ENCODE measurements at places on chromosomes 7 and 10. TPM values are rescaled to one million over a fixed set of nuclear protein-coding genes. Genes with fewer than 3 reads are reported as not detected.
A peak's percentile ranks its signal among the peaks of the same experiment; 100 is the strongest.

DNA sequence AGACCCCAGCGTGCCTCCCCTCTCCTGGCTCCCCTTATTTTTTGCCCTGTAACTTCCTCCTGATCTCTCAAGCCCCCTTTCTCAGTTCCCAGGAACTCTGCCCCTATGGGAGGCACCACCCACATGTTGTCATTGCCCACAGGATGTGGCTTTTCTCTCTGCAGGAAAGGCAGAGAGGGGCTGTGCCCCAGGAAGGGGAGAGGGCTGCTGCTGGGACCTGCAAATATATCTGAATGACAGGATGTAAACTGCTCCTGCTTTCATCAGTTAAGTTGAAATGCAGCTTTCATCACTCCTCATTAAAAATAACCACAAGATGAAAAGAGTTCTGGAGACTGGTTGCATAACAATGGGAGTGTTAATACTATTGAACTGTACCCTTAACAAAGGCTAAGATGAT is 103.3 kb downstream of the CLEC2L start:
- peaks cover 77% of the 10 kb centered on the region for H3K36me3 ChIP-seq
- H3K27me3 ChIP-seq, result no peaks in the 10 kb centered on the region
- H3K4me1 ChIP-seq, result no peaks in the 10 kb centered on the region
- H3K27ac ChIP-seq, result no peak overlapping the region
- no peak overlapping the region for H3K4me3 ChIP-seq

DNA sequence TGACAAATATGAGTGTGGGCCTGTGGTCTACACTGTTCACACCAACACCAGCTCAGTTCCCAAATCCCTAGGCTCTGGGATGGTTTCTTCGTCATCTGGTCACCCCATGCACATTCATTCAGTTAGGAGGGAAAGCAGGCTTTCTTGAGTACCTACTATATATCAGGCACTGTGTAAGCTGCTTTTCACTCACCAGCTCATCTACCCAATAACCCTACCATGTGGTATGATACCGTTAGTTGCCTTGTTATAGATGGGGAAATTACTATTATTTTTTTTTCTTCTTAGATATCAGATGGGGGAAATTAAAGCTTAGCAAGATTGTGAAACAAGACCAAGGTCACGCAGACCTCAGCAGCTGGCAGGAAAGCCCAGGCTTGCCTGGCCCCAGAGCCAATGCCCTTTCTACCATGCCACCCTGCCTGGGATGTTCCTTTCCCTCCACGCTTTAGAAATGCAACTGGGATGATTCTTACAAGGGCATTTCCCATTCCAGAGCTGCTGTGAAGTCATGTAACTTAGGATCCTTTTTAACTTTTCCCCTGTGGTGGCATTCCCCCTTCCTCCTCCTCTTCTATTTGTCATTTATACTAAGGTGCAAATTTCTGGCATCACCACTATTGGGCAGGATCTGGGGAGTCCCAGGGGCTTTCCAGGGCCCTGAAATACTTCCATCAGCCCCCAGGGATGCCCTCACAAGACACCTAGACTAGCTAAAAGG is 93.1 kb upstream of the EFCAB10 start:
- no peak overlapping the region for H3K27ac ChIP-seq
- H3K4me1 ChIP-seq, result peaks cover 38% of the 10 kb centered on the region
- no peaks in the 10 kb centered on the region for H3K36me3 ChIP-seq

- H3K27ac ChIP-seq, result no peak overlapping the region
- no peak for DNase-seq
- no peaks in the 10 kb centered on the region for H3K4me1 ChIP-seq
- H3K36me3 ChIP-seq, result no peaks in the 10 kb centered on the region
- H3K27me3 ChIP-seq, result no peaks in the 10 kb centered on the region
These were observed 6.2 kb upstream of the FOXK1 start for GRCh38 chr7:4675771-4676367.

- H3K4me3 ChIP-seq, result no peak overlapping the region
- DNase-seq, result no peak
- no peaks in the 10 kb centered on the region for H3K36me3 ChIP-seq
- no peak overlapping the region for H3K27ac ChIP-seq
- H3K27me3 ChIP-seq, result no peaks in the 10 kb centered on the region
These were observed 101.7 kb upstream of the SFMBT2 start for GRCh38 chr10:7512487-7512886.

DNA sequence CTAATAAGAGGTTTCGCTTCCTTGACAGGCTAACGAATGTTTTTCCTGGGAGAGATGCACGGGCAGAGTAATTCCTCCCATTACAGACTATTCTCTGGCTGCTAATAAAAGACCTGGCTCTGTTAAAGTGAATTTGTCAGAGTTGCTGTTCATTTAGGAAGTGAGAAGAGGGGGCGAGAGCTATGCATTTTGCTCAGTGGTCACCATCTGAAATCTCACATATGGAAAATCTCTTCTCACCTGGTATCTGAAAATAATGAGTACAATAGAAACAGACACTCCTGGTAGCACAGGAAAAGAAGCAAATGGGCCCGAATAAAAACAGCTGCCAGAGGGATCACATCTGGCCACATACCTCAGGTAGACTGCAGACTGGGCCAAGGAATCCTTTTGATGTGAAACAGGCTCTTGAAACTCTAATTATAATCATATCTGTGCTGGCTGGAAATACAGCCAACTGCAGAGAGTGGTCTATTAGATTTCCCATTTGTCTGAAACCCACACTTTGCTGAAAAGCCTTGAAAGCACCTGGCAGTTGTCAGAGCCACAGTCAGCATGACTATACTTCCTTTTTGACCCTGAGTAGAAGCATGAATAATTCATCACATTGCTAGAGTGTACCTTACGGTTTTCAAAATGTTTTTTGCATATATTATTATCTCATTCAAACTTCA is 33.6 kb downstream of the AOAH start:
- H3K4me1 ChIP-seq, result no peaks in the 10 kb centered on the region
- no peak for DNase-seq
- H3K27ac ChIP-seq, result no peak overlapping the region
- no peaks in the 10 kb centered on the region for H3K36me3 ChIP-seq
- H3K4me3 ChIP-seq, result no peak overlapping the region
- no peaks in the 10 kb centered on the region for H3K27me3 ChIP-seq

The RNLS gene
- 18.3 TPM for total RNA-seq

- peaks cover 100% of the 10 kb centered on the region for H3K36me3 ChIP-seq
- H3K27ac ChIP-seq, result no peak overlapping the region
- no peaks in the 10 kb centered on the region for H3K4me1 ChIP-seq
These were observed 31.5 kb downstream of the TMEM248 start for GRCh38 chr7:66952343-66953043.

GRCh38 chr10:51001587-51001986 is 72.7 kb upstream of the PRKG1 start:
- H3K4me3 ChIP-seq, result no peak overlapping the region
- H3K4me1 ChIP-seq, result peaks cover 8% of the 10 kb centered on the region
- no peaks in the 10 kb centered on the region for H3K27me3 ChIP-seq
- DNase-seq, result no peak
- no peaks in the 10 kb centered on the region for H3K36me3 ChIP-seq
- H3K27ac ChIP-seq, result no peak overlapping the region

- no peak overlapping the region for H3K27ac ChIP-seq
- H3K4me1 ChIP-seq, result peaks cover 9% of the 10 kb centered on the region
- DNase-seq, result no peak
- H3K27me3 ChIP-seq, result peaks cover 6% of the 10 kb centered on the region
- H3K4me3 ChIP-seq, result no peak overlapping the region
These were observed 15.1 kb downstream of the GATA3 start for GRCh38 chr10:8069627-8070026.

DNA sequence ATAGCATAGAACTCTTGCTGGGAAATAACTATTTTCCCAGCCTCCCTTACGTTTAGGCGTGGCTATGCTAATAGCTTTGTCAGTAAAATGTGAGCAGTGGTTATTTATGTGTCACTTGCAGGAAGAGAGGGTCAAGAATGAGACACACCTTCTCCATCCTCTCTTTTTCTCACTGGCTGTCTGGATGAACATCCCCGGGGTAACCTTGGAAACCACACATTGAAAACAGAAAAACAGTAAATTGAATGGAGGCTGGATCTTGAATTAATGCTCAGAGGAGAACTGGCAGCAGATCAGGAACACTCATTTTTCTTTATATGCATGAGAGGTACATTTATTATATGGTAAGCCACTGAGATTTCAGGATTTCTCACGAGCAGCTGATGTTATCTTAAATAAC is 127.6 kb downstream of the DNAJB9 start:
- DNase-seq, result no peak
- no peak overlapping the region for H3K27ac ChIP-seq
- H3K4me3 ChIP-seq, result no peak overlapping the region
- H3K36me3 ChIP-seq, result no peaks in the 10 kb centered on the region

DNA sequence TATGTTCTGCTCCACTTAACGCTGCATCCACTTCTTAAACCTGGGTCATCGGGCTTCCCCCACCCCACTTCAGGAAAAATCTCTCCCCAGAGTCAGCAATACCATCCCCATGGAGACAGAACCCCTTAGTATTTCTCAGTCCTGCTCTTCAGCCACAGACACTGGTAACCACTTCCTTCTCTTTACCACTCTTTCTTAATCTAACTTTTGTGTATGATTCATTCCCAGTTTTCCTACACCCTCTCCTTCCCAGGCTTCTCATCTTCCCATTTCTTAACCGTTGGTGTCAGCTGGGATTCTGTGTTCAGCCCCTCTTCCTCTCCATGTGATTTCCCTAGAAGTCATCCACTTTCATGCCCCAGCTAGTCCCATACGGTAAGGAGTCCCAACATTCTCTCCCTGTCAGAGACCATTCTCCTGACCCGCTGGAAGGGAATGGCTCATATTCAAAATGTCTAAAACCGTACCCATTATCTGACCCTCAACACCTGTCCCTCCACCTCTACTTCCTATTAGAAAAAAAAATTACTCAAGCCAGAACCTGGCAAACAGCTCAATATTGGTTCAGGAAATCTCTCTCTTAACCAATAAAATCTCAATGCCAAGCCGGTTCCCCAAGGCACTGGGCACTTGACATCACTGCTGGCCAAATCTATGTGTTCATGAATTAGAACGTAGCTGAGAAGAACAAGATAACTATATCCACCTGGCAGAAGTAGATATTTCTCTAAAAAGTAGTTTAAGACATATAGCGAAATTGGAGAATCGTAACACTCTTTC is 89.4 kb downstream of the DGKI start:
- H3K4me3 ChIP-seq, result no peak overlapping the region
- H3K27me3 ChIP-seq, result no peaks in the 10 kb centered on the region
- H3K4me1 ChIP-seq, result no peaks in the 10 kb centered on the region
- no peaks in the 10 kb centered on the region for H3K36me3 ChIP-seq

The GRM3 gene
- total RNA-seq, result not detected

- no peaks in the 10 kb centered on the region for H3K36me3 ChIP-seq
- no peaks in the 10 kb centered on the region for H3K27me3 ChIP-seq
- DNase-seq, result no peak
- no peaks in the 10 kb centered on the region for H3K4me1 ChIP-seq
- no peak overlapping the region for H3K4me3 ChIP-seq
These were observed 122.5 kb upstream of the C1QL3 start for GRCh38 chr10:16644146-16644545.

GRCh38 chr7:16742547-16742946 is 11.0 kb upstream of the TSPAN13 start:
- no peak for DNase-seq
- H3K27ac ChIP-seq, result no peak overlapping the region
- no peaks in the 10 kb centered on the region for H3K36me3 ChIP-seq
- no peak overlapping the region for H3K4me3 ChIP-seq
- no peaks in the 10 kb centered on the region for H3K27me3 ChIP-seq
- H3K4me1 ChIP-seq, result peaks cover 40% of the 10 kb centered on the region

DNA sequence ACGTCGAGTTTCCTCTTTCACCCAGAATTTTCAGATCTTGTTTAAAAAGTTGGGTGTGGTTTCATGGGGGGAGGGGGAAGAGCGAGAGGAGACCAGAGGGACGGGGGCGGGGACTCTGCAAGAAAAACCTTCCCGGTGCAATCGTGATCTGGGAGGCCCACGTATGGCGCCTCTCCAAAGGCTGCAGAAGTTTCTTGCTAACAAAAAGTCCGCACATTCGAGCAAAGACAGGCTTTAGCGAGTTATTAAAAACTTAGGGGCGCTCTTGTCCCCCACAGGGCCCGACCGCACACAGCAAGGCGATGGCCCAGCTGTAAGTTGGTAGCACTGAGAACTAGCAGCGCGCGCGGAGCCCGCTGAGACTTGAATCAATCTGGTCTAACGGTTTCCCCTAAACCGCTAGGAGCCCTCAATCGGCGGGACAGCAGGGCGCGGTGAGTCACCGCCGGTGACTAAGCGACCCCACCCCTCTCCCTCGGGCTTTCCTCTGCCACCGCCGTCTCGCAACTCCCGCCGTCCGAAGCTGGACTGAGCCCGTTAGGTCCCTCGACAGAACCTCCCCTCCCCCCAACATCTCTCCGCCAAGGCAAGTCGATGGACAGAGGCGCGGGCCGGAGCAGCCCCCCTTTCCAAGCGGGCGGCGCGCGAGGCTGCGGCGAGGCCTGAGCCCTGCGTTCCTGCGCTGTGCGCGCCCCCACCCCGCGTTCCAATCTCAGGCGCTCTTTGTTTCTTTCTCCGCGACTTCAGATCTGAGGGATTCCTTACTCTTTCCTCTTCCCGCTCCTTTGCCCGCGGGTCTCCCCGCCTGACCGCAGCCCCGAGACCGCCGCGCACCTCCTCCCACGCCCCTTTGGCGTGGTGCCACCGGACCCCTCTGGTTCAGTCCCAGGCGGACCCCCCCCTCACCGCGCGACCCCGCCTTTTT is at the start of gene VIM:
TSS of gene VIM (plus strand) at position 151 of the 925 bp plus-strand sequence. CDS start 1,182 bp downstream, outside the sequence.
- no peaks in the 10 kb centered on the region for H3K27me3 ChIP-seq
- peak; percentile 90 for DNase-seq
- H3K4me1 ChIP-seq, result peaks cover 16% of the 10 kb centered on the region
- H3K27ac ChIP-seq, result peak within 1 kb of the TSS; percentile 98
- peak within 1 kb of the TSS; percentile 89 for H3K4me3 ChIP-seq
- H3K36me3 ChIP-seq, result peaks cover 29% of the 10 kb centered on the region

GRCh38 chr7:5780801-5781496 is 514 bp downstream of the RNF216 start:
- DNase-seq, result peak; percentile 66
- H3K27me3 ChIP-seq, result no peaks in the 10 kb centered on the region
- H3K36me3 ChIP-seq, result peaks cover 9% of the 10 kb centered on the region

The NEURL1 gene
- total RNA-seq, result not detected

GRCh38 chr7:116598861-116599260 is 73.1 kb upstream of the MET start:
- no peak for DNase-seq
- H3K27ac ChIP-seq, result no peak overlapping the region
- no peak overlapping the region for H3K4me3 ChIP-seq
- H3K36me3 ChIP-seq, result no peaks in the 10 kb centered on the region

DNA sequence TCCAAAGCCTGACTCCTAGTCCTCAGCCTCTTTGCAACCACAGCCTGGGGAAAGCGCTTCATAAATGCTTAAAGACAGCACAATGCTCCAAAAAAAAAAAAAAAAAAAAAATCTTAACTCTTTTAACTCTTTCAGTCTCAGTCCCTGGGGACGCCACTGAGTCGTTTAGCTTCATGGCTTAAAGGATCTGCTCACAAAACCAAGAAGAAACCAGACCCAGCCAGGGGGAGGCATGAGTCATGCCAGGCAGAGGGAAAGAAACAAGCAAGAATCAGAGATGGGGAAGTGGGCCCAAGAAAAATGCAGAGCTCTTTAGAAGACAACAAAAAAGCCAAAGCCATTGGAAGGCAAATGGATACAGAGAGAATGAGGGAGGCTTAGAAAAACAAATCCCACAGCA is 32.5 kb upstream of the DOCK1 start:
- H3K27ac ChIP-seq, result no peak overlapping the region
- H3K4me3 ChIP-seq, result no peak overlapping the region
- no peaks in the 10 kb centered on the region for H3K36me3 ChIP-seq
- DNase-seq, result no peak
- no peaks in the 10 kb centered on the region for H3K4me1 ChIP-seq

- H3K27ac ChIP-seq, result no peak overlapping the region
- H3K4me1 ChIP-seq, result no peaks in the 10 kb centered on the region
- no peak overlapping the region for H3K4me3 ChIP-seq
- DNase-seq, result no peak
- no peaks in the 10 kb centered on the region for H3K36me3 ChIP-seq
- H3K27me3 ChIP-seq, result no peaks in the 10 kb centered on the region
These were observed 79.5 kb downstream of the TCERG1L start for GRCh38 chr10:131231965-131232541.
